Activated T-cell treated with anti-CD3 and anti-CD28 coated beads, Interleukin-2, amount 50 U/mL, for 72 hours (primary cell): ENCODE measurements at places on chromosomes 3 and 15. TPM values are rescaled to one million over a fixed set of nuclear protein-coding genes. Genes with fewer than 3 reads are reported as not detected.
A peak's percentile ranks its signal among the peaks of the same experiment; 100 is the strongest.

GRCh38 chr3:139835830-139836683 is 98.9 kb upstream of the CLSTN2 start:
- no peak for DNase-seq

DNA sequence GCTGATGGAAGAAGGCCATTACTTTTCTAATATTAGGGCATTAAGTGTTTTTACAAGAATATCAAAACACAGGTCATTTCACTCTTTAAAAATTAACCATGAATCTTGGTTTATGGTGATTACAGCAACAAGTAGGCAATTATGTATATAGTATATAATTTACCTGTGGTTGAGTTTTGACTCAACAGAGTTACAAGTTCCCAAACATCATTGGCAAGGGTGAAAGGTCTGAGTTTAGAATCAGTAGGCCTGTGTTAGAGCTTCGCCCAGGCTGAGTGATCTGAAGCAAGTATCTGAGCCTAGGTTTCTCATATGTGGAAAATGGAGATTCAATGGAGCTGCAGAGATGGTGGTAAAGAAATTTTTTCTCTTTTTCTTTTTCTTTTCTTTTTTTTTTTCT is 25.1 kb upstream of the LPP start:
- DNase-seq, result no peak

DNA sequence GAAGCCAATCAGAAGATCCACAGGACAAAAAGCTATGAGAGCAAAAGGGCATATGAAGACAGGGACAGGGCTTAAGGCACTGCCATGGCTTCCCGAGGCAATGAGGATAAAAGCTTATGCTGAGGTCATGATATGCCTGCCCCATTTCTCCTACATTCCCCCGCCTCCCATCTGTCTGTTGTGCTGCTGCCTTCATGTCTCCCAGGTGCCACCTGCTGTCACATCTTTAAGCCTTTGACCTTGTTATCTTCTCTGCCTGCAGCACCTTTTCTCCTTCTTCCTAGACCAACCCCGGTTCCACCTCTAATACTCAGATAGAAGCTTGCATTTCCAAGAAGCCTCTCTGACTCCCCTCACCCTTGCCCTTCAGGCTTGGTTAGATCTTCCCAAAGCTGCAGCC is 213.8 kb downstream of the ARRDC4 start:
- no peak for DNase-seq

- peak; percentile 52 for DNase-seq
Measured at GRCh38 chr15:58043192-58043903, 22.2 kb downstream of the ALDH1A2 start.

- no peak for DNase-seq
Measured at GRCh38 chr3:190119461-190120268, 1.0 kb downstream of the P3H2 start.

DNA sequence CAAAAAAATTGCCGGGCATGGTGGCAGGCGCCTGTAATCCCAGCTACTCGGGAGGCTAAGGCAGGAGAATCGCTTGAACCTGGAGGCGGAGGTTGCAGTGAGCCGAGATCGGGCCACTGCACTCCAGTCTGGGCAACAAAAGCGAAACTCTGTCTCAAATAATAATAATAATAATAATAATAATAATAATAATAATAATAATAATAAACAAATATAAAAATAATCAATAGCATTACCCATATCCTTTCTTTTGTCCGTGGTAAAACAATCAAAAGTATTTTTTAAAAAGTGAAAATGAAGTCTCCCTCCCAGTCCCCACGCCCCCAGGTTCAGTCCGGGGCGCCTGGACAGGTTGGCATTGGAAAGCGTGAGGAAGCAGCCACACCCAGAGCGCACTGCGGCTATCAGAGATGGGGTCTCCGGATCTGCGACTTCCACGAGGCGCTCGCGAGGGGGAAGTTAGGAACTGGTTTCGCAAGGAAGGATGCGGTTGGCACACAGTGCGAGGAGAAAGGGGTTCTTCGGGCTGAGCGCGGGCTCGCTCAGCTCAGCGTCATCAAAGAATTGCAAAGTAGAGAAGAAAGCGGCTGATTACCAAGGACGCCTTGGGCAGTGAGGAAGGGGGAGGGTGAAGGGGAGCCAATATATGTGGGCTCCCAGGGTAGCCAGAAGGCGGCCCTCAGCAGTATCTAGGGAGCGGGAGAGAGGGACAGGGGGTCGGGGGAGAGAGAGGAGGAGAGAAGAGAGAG is 69.5 kb upstream of the EPHB3 start:
- no peak for DNase-seq

GRCh38 chr3:194315088-194315964 is 35.8 kb downstream of the CPN2 start:
- peak; percentile 91 for DNase-seq

- no peak for DNase-seq
Measured at GRCh38 chr15:40600956-40601355, 6.9 kb downstream of the KNL1 start.

EXOSC7 gene
- 42.9 TPM for total RNA-seq

PPP1R2 gene
- 68.7 TPM for total RNA-seq

CPN2 gene
- total RNA-seq, result not detected

GRCh38 chr15:93066224-93066681 is 22.8 kb downstream of the RGMA start:
- no peak for DNase-seq

DNA sequence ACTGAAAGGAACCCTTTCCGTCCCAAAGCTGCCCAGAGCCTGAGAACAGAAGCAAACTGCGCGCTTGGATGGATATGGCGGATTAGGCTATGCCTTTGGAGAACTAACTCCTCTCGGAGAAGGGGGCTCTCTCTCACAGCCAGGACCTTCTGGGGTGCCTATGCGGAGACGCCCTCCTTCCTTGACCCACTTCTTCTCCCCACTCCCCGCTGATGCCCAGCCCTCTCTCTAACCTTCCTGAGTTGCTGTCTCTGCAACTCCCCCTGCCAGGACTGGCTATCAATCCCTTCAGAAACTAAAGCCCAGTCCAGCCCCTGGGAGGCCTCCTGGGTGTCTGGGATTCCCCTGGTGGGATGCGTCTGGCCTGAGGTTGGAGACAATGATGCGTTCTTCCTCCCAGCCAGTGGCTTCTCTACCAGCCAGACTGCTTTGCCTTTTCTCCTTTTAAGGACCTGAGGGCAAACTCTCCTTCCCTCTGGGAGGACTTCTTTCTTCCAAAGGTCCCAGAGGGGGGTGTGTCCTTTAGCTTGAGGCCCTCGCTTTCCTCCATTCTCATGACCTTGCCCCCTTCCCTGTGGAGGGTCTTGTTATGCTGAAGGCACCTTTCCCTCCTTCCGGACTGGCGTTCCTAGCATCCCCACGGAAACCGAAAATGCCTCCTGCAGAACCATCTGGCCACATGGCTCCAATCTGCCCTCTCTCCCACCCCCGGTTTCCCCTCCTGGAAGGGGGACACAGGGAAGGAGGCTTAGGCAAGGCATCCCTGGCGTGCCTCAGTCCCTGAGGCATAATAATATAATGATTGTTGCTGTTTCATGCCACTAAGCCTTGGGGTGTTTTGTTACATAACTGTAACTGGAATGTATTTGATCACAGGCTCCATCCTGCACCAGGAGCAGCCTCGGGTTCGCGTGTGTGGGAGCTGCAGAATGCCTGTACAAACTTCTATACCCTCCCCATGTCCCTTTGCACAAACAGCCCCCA is 63.4 kb upstream of the C15orf39 start:
- no peak for DNase-seq

DNA sequence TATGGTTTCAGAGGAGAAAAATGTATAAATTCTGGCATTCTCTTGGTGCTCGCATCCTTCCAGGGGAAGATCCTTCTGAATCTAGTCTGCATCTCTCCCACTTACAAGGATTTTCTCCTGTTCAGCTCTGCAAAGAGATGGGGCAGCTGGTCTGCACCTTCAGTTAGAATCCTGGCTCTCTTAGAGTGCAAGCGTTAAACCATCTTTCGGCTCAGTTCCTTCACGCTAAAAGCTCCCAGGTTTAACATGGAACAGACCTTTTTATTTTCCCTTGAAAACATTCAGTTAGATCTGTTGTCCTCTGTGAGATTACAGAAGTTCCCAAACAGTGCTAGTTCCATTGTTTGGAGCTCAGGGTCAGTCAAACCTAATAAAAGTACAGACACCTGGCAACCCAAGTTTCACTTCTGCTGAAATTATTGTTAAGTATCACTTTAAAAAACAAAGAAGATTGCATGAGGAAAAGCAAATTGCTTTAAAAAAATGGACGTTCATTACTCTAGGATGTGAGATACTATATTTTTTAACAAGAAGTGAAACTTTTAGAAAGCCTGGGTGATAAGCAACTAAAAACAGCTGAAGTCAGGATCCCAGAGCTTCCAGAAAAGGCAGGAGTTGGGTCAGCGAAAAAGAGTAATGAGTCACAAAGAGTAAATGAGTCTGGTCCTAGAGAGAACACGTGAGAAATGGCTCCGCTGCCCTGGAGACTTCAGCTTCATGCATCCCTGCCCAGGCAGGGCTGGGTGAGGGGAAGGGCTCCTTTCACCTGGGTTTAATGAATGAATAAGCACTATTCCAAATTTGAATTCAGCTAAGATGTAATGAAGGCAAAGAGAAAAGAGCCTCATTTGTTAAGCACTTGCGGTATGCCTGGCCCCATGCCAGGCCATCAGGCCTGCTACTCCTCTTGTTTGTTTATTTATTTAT is 63.3 kb downstream of the ABTB1 start:
- no peak for DNase-seq

DNA sequence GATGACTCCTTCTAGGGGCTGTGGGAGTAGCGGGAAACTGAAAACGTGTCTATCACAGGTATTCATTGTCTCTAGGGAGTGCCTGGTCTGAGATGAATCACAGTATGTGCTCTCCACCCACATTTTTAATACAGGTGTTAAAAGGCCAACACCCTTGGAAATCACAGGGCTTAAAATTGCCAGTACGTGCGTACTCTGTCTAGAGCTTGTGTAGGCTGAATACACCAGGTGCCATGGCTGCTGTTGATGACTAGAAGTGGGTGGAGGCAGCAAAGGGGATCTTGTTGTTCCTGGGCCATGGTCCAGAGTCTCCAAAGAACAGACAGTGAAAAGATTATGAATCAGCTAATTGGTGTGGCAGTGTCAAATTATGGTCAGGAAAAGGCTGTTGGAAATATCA is 35.1 kb upstream of the P3H2 start:
- no peak for DNase-seq

DNA sequence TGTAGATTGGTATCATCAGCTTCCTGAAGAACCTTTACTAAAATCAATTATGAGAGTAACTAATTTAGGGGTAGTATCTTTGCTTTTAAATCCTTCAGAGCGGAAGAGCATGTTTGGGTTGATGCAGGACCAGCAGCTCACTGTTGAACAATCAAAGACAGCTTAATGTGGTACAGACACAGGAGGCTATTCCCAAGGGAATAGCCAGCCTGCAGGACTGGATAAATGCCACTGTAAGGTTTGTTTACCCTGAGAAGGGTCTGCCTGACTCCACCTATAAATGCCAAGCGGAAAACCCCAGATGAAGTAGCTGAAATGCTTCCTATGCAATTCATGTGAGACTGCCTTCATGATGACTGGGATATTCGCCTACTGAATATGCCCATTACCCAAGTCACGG is 16.0 kb upstream of the STAC start:
- no peak for DNase-seq

GRCh38 chr3:58026598-58026997 is 18.4 kb downstream of the FLNB start:
- no peak for DNase-seq

DNA sequence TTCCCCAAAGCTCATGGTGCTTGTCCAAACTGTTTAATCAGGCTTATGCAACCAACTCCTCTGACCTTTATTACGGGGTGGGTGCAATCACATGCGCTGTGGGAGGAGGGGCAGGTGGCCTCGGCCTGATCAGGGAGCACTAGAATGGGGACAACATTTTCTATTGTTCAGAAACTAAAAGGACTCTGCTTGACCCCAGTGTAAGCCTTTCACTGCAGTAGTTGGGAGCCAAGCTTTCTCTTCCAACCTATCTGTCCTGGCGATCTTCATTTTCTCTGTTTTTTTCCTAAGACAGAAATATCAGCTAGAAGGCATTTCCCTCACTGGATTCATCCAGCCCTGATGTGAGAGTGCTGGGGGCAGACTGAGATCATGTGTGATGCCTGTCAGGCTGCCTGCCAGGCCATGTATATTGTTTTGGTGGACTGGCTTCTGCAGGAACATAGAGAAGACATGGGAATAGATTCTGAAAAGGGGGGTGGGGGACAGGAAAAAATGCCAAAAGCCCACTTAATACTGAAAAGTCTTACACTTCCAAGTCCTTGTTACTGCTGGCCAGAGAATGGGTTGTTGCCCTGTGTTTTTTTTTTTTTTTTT is 627.0 kb upstream of the TBL1XR1 start:
- no peak for DNase-seq

GRCh38 chr15:75758071-75758872 is 45.6 kb upstream of the CSPG4 start:
- DNase-seq, result peak; percentile 77

DNA sequence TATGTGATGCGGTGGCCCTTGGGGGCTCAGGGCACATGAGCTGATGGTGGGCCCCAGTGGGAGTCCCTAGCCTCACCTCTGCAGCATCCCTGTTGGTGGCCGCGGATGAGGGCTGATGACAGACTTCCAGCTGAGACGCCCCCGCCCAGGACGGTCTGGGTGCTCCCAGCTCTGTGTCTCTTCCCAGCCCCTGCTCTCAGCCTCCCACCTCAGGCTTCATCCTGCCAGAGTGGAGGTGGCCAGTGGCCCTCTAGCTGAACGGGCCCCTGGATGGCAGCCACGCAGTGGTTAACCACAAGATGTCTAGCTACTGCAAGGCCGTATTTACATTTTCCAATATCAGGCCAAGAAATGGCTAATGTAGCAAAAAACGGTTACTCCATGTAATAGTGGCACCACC is 205.3 kb upstream of the LINGO1 start:
- no peak for DNase-seq

GRCh38 chr3:10810376-10810775 is 5.7 kb upstream of the SLC6A11 start:
- no peak for DNase-seq

DNA sequence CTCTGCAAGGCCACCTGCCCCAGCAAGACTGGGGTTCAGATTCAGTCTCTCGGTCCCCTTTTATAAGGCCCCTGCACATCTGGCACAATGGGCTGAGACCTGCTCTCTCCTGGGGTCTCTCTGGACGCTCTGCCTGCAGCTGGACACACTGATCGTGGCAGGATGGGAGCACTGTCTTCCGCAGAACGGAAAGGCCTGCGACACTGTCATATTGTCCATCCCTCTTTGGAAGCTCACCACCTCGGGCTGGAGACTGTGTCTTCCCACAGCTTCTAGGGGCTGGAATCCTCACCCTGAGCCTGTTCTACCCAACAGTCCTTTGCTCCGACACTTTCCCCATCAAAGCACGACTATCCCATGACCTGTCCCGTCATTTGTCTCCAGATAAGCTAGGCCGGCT is 11.5 kb upstream of the IGDCC4 start:
- no peak for DNase-seq
